Suppressor macrophage (primary cell): ENCODE measurements at places on chromosomes 12 and 14.

DNA sequence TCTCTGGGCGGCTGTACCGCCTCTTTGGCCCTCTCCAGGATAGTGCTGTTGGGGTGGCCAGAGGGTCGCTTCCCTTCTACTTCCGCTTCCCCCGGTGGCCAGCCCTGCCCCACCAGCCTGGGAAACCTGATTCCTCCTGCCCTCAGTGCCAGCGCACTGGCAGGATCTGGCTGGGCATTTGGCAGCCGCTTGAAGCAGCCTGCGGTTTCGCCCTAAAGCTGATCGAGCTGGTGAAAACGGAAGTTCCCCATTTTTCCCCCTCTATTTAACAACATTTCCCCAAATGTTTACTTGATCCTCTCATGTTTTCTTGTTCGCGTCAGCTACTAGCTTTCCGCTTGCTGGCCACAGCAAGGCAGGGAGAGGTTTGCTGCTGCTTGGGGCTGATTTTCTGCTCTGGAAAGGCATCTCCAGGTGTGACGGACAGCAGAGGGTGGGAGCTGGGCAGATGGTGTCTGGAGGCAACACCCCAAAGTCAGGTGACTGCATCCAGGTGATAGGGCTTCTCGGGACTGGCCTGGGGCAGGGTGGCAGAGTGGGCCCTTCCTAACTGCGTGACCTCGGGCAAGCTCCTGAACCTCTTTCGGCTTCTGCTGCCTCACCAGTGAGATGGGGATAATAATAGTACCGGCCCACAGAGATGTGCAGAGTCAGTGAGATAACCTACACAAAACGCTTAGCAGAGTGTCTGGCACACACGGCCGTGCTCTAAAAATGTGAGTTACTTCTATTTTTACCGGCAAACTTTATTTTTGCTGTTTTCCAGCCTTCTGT is 53.1 kb downstream of the TSPAN9 start:
- peak; percentile 68 for DNase-seq

DNA sequence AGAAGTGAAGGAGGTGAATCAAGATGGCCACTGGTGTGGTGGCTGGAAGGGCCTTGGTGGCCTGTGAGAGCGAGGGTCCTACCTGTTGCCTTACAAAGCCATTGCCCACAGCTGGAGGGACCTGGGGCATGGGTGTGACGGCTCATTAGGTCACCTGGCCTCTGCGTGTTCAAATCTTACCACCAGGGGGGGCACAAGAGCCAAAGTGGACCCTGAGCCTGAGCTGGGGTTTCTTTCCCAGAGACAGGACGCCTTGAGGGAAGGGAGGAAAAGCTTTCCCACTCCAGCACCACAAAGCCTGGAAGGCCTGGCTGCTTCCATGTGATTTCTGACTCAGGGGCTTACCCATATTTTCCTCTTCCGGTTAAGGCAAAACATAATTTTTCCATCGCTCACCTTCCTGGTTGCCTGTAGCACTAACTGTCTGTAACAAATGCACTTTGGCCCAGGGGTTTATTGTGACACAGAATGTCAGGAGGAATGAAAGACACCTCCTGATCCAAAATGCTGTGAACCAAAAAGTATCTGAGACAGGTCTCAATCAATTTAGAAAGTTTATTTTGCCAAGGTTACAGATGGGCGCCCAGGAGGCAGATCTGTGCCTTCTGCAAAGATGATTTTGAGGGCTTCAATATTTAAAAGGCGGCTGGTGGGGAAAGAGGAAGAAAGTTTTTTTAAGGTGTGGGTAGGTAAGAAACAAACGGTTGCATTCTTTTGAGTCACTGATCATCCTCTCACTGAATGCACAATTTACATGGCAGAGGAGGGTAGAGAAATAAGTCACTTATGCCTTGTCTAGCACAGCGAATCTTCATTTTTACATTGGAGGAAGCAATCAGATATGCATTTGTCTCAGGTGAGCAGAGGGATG is 4.3 kb upstream of the CD9 start:
- peak; percentile 66 for DNase-seq

DNA sequence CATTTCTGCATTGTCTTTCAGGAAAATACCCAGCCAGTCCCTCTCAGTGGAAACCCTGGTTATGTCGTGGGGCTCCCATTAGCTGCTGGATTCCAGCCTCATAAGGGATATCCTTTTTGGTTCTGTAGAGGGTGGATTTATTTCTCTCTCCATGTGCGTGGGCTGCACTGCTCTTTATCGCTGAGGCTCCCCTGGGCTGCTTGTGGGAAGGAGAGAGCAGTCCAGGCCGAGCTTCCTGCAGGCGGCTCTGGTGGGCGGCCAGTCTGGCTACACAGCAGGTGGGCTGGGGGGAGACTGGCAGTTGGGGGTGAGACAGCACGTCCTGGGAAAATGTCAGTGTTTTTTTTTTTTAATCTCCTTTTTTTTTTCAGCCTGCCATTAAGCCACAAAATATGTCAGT is 27.6 kb downstream of the TCTN1 start:
- peak; percentile 50 for DNase-seq

DNA sequence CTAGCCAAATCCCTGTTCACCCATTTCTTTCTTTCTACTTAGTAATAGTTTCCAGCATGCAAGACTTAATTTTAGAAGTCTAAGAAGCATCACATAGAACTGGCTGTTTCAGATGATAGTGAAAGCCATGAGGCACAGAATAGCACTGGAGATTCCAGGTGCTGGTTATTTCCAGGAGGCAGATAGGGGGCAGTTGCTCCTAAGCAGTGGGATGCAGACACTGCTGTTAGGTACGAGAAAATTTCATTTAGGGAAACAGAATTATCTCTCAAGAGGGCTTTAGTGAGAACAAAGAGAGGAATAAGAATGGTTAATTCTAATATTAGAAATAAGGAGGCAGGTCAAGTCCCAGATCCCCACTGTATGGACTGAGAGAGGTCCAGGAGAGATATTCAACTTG is 3.6 kb upstream of the MDGA2 start:
- DNase-seq: no peak
